ENCODE measurements at places on chromosomes 11 and 22.

- DNase-seq = no peak
These were observed 348.8 kb downstream of the SOX6 start for GRCh38 chr11:16007514-16007913.

GRCh38 chr22:49540084-49540912 lies 287.4 kb downstream of the BRD1 start:
- no peak for DNase-seq

DNA sequence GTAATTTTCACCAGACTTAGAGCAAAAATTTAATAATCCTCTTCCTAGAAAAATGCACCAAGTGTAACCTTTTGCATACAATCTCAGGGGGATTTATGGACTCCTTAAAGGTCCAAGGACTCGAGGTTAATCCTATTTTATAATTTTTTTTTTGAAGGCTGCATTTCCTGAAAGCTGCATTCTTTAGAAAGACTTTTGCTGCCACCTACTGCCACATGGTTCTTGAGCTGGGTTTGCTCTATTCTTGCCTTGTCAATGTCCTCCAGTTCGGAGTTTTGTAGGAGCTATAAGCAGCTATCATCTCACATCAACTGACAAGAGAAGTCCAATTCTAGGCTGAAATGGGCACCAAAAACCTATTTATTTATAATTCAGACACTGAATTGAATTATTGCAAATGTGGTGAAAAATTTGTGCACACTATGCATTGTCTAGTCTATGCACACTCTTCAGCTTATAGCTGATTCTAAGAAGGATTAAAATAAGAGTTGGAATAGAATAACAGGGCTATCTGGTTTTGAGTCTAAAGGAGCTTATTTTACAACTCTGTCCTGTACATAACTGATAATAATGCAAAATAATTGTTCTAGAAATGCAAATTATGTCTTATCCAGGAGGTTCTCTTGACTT lies 31.3 kb downstream of the TRAF6 start:
- peak; percentile 44 for DNase-seq

DNA sequence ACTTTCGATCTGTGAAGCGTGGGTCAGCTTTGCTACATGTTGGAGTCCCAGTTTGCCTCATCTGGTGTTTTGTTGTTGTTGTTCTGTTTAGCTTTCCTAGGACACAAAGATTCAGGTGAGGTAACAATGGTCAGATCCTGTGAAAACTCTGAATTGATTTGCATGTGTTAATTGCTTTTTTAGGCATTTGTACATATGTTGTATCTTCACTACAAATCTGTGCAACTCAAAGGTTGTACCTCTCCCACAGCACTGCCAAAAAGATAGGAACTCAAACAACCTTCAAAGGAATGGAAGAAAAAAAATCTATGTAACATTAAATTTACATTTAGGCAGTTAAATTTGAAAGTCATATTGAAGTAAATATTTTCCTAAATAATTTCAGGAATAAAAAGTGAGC lies 518.5 kb upstream of the TENM4 start:
- no peak for DNase-seq

- DNase-seq = no peak
These were observed 45.3 kb downstream of the SGSM3 start for GRCh38 chr22:40415531-40416266.

GRCh38 chr22:38317122-38317994 lies at the start of gene CSNK1E:
Gene CSNK1E (minus strand): TSS chr22:38317433. CDS start chr22:38314157, 3,276 bp downstream.
- peak; percentile 63 for DNase-seq

- no peak for DNase-seq
These were observed 467.7 kb upstream of the FAT3 start for GRCh38 chr11:91756829-91757480.

DNA sequence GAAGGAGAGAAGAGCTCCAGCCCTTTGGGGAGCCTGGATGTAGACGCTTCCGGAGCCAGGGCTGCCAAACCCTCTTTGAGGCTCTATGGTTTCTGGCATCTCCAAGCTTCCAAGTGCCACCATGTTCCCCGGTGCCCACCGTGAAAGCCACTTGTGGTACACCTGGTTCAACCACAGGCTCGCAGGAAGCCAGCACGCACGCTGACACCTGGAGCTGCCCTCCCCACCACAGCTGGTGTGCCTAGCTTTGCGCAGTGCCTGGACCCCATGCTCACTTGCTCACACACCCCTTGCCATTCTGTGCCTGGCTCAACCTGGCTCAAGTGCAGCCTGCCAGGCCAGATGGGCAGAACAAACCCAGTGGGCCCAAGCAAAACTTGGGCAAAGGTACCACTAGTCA lies 831.4 kb downstream of the DLG2 start:
- no peak for DNase-seq

DNA sequence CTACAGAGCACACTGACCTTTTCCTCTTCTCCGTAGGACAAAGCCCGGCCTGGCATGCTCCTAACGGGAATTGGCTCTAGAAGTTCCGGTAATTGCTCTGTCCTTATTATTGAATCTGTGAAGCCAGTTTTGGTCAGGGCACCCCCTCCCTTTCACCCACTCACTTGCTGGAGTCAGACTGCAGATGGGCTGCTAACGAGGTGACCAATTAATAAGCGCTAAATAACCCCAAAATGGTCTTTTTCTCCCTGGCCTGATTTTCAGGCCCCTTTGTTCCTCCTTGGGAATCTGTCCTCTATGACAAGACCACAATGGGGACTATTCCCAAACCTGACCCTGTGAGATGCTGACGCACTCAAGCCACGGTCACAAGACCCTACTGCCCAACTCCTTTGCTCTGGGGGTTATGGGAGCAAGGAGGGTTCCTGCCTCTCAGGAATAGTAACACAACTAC lies 610.0 kb upstream of the CADM1 start:
- no peak for DNase-seq

DNA sequence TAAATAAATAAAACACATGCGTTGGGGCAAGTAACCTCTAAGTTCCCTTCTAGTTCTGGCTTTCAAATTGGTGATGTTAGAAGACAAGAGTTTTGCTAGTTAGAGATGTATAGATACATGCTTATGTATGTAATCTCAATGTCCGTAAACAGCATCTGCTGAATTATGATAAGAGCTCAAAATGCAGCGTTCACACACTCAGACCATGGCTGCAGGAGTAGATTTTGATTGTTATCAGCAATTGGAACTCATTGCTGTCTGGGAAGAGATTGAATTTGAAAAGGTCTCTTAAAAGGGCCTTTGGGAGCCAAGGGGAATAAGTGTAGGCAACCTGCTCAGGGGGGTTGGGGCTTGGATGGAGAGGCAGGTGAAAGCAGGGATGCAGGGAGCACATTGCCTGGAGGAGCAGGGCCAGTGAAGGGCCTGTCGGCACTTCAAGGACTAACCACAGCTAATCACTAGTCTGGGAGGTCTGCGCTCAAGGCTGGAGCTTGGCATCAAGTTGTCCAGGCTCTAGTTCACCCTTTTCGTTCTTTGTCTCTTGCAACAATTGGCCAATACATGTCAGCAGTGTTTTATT lies 2.7 kb upstream of the RAG1 start:
- DNase-seq = no peak

- DNase-seq = no peak
These were observed 946.2 kb downstream of the LRRC4C start for GRCh38 chr11:40513281-40513680.

GRCh38 chr22:37157516-37158285 lies 8.0 kb upstream of the IL2RB start:
- no peak for DNase-seq

GRCh38 chr22:40714499-40715337 lies 35.4 kb downstream of the MCHR1 start:
- no peak for DNase-seq

DNA sequence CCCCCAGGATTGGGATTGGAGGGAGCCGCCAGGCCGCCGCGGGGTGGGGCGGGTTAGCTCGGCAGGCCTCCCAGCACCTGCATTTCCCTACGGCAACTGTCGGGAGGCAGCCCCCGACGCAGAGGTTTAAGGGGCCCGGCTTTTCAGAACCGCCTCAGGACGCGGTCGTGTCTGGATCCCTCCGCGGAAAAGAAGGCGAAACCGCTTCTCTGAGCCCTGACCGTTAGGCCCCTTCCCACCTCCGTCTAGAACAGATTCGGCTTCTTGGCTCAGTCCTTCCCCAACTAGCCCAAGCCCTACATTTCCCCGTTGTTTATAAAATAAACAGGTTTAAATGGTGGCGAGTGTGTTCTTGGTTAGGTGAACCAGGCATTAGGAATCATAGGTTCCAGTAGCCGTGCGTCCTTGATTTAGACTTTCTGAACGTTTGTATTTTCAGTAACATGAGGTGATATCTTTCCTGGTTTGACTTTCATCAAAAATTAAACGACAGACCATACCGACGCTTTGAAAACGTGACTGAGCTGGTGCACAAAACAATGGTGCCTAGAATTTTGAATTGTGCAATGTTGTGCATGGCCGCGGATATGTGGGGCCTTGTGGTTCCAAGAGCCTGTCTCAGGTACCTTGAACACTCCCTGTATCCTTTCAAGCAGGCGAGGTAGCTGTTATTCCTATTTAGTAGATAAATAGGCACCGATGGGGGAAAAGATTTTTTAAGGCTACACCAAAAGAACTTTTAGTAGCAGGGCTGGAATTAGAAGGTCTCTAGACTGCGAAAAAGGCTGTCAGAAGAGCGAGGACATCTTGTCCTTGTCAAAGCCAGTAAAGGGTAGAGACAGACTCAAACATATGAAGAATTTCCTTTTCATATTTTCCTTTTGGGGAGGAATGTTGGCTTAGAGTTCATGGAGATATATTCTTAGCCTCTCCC lies 1.2 kb upstream of the HSPA8 start:
- peak; percentile 62 for DNase-seq

- DNase-seq = no peak
These were observed 2.0 kb upstream of the NRGN start for GRCh38 chr11:124737638-124738305.

DNA sequence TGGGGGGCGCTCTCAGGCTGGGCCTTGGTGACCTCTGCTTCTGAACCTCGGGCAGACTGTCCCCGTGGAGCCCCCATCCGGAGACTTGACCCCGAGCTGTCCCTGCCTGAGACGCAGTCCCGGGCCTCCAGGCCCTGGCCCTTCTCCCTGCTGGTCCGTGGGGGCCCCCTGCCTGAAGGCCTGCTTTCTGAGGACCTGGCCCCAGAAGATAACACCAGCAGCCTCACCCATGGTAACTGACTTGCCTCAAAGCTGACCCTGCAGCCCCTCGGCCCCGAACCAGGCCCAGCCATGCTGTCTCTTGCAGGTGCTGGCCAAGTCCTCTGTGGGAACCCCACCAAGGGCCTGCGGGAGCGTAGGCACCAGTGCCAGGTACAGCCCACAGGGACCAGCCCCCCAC lies 8.9 kb downstream of the LMNTD2 start:
- no peak for DNase-seq

DNA sequence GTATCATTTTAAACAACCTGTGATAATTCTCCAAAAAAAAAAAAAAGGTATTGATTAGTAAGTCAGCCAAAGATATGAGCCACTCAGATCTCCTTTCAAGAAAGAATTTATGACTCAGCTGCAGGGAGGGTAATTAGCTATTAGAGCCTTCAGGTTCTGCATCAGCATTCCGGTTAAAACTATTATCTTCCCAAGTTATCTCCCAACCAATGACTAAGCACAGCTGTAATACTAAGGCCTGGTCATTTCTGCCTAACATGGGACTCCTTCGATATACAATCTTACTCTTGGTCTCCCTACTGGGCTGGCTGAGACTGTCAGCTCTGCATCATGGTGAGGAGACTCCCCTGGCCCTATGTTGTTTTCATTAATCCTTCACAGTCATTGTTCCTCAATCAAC lies 60.4 kb downstream of the SBF2 start:
- no peak for DNase-seq

DNA sequence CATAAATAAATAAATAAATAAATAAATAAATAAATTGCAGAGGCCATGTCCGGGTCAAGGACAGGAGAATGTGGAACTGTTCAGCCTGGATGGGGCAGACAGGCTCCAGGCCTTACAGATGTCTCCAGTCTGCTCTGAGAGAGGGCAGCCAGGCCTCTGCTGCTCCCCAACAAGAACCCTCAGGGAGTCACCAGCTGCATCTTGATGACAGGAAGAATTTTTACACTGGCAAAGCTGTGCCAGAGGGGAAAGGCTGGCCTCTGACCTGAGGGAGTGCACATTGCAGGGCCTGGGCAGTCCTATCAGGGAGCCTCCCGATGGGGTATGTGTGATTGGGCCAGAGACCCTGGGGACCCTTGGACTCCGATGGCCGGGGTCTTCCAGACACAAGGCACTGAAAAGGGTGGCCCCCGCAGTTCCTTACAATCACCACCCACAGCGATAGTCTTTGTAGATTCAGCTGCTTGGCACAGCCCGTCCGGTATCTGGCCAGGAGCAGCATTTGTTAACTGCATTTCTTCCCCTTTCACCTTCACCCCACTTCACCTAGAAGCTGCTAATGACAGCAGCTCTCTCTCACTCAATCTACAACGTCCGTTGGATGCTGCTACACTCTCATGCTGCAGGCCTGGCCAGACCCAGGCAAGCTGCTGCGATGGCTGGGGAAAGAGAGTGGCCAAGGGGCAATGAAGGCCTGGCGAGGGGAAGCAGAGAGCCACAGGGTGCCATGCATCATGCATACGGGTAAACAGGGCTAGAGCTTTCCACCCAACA lies 8.1 kb downstream of the MOGAT2 start:
- no peak for DNase-seq

DNA sequence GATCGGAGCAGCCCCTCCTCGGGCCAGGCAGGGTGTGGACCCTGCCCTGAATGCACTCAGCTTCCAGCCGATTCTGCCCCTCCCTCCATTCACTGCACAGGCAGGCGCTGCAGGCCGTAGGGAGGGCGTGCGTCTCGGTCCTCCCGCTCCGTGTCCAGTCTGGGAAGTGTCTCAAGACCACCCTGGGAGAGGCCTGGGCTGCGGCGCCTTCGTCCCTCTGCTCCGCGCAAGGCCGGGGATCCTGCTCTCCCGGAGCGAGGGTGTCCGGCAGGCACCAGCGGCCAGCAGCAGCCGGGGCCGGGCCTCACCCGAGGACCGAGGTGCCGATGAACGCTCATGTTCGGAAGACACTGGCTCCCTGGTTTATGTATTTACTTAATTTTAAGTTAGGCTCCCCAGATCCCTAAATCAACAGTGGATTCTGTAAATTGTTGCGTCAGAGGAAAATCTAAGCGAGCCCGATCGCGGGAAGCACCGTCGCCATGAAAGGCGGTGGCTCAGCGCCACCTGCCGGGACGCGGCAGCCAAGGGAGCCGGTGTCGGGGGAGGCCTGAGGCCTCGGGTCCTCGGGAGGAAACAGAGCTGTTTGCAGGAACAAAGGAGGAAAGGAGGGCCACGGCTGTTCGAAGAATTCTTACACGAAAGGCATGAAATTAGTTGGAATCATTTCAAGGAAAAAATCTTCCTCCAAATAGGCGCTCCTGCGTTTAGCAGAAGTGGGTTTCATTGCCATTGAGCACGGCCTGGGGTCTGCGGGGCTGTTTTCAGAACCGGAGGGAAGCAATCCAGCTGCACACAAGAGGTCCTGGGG lies 195.3 kb downstream of the BRD1 start:
- peak; percentile 16 for DNase-seq

- DNase-seq = no peak
These were observed 2.8 kb downstream of the DUSP8 start for GRCh38 chr11:1569251-1569780.

GRCh38 chr11:1262172-1263006 lies 39.5 kb downstream of the MUC5B start:
- peak; percentile 93 for DNase-seq

All from activated CD4-positive, alpha-beta T cell treated with anti-CD3 and anti-CD28 coated beads, Interleukin-2, amount 50 U/mL, for 16 hours (primary cell).